ENCODE measurements at places on chromosomes 5 and 9.

GRCh38 chr5:168086104-168086610 is 205.3 kb upstream of the WWC1 start:
- DNase-seq, result no peak

GRCh38 chr5:95471942-95472341 is 80.8 kb downstream of the FAM81B start:
- peak; percentile 41 for DNase-seq

- DNase-seq, result no peak
These were observed 40.6 kb downstream of the EFNA5 start for GRCh38 chr5:107630184-107630583.

GRCh38 chr5:137705106-137705505 is 30.8 kb downstream of the KLHL3 start:
- no peak for DNase-seq

GRCh38 chr5:171312129-171312974 is 3.3 kb downstream of the TLX3 start:
- no peak for DNase-seq

- DNase-seq, result no peak
These were observed 70.1 kb downstream of the GNAQ start for GRCh38 chr9:77961541-77961940.

DNA sequence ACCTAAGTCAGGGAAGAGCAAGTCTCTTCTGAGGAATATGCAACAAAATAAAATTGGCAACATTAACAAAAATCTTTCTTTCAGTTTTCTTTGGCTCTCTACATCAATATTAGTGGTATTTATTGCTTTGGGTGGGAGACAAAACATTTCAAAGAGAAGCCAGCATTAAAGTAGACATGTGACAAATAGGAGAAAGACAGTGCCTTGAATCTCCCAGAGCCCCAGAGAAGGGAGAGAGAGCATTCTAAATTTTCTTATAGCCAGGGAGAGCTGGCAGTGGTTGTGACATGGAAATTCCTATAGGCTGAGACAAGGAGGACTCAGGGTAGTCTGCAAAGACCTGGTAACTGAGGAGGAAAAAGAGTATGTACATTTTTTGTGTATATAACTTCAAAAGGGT is 79.4 kb upstream of the NREP start:
- DNase-seq, result no peak

DNA sequence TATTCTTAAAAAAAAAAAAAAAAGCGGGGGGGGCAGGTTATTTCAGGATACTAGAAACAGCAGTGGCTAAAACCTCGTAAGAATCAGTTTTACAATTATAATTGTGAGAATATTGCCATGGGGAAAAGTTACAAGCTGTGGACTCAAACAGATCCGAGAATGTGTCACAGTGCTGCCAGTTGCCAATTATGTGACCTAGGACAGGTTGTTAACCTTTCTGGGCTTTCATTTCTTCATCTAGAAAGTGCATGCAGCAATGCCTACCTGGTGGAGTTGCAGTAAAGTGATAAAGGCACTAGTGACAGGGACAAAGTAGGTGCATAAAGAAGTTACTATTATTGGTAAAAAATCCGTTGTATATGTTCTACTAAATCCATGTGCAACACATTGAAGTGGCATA is 75.8 kb downstream of the CDH6 start:
- DNase-seq, result no peak

DNA sequence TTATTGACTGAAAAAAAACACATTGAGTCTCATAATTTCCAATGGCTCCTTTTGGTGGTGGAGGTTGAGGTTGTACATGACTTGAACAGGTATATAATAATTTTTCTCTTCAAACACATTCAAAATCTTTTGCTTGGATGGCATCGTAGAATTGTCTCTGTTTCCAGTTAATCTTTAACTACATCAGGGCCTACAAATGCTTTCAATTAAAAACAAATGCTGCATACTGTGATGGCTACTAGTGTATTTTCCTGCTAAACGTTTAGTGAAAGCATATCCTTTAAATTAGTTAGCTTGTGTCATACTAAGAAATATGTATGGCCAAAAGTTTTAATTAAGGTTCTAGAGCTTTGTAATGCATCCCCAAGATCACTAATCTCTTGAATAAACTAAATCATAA is 313.8 kb downstream of the SLF1 start:
- DNase-seq, result no peak

DNA sequence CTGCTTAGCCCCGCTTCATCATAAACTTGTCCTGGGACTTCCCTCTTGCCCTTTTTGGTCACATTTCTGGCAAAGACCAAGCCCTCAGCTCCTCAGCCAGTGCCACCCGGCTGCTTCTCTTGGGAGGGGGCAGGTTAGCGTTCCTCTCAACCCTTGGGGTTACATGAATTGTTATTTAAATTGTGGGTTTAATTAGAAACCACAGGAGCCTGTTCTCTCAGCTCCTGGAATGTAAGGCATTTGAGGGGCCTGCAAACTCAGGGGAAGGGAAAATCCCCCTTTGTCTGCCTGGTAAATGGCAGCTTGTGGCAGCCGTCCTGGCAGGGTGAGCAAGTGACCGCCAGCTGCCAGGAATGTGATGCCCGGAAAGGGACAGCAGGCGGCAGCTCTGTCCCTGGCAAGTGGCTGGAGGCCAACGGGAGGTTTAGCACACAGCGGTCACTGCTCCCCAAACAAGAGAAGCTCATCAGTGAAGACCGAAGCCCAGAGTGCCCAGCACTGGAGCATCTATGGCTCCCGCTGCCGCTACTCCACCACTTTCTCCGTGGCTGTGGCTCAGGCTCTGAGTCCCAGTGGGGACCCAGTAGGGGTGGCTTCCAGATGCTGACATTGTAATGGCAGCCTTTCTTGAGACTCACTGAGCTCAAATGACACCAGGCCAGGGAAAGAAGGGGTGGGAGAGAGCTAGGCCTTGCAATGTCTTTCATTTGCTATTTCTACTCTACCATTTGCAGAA is 51.7 kb downstream of the SHB start:
- DNase-seq, result no peak

DNA sequence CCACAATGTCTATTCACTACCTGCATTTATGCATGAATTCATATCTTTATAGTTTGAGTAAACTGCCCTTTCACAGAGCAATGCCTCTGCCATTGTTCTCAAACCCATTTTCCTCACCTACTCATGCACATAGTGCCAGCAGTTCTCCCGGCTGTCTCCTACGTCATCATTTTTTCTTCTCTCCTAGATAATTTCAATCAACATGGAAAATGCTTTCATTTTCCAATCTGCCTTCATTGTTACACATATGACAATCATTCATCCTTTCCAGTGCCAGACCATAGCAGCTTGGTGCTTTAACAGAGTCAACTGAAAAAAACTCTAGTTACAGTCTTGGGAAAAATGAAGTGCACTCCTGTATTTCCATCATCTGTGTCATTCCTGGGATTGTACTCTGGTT is 514.8 kb upstream of the CTNND2 start:
- no peak for DNase-seq

DNA sequence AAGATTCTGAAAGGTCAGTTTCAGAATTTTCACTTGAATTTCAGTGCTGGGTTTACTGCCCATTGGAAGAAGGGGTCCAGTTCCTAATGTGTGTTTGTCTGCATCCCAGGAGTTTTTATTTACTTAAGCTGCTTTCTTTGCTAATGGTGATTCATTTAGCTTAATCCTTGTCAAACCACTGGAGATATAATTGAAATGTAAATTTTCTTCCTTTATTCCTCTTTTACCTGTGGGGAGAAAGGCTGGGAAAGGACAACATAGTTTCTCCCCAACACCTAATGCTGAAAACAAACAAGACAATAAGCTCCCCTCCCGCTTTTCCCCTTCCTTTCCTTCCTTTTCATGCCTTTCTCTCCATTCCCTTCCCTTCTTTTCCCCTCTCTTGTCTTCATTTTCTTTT is 185.8 kb downstream of the KCTD16 start:
- no peak for DNase-seq

All from AG08396 (cell line).